NCI-H345 (cell line): ENCODE measurements at places on chromosomes 1 and 21.
A peak's percentile ranks its signal among the peaks of the same experiment; 100 is the strongest.

DNA sequence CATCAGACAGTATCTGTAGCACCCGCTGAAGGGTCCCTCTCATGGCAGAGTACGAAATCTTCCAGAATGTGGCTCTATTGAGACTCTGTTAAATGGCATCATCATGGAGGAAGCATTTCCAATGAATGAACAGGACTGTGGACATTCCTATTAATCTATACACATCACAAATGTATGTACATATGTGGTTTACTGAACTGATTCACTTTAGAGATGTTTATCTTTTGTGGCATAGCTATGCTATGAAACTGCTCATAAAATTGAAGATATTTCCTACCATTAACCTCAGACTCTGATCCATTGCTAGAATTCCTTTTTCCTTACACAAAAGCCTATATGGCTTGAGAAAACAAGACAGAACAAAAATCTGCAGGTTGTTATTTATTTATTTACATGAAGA is 259.6 kb upstream of the RRP15 start:
- no peak for DNase-seq

- no peak for DNase-seq
Observed at GRCh38 chr1:228349701-228350171, 56.9 kb downstream of the TRIM11 start.

GRCh38 chr1:64790832-64791487 is 46.1 kb downstream of the RAVER2 start:
- DNase-seq = no peak

- peak; percentile 11 for DNase-seq
Observed at GRCh38 chr1:51238034-51238403, 1.9 kb downstream of the RNF11 start.

DNA sequence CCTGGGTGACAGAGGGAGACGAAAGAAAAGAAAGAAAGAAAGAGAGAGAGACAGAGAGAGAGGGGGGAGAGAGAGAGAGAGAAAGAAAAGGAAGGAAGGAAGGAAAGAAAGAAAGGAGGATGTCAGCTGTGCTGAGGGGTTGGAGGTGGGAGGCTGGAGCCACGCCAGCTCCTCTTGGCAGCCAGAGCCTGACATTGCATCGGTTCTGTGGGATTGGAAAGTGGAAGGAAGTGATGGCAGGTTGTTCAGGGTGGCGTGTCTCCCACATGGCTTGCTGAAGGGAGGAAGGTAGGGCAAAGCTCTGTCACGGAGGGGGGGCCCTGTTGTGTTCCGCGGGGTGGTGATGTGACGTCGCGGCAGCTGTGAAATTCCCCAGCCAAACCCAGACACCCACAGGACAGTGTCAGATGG is 30.7 kb downstream of the EIF2D start:
- DNase-seq = no peak

- DNase-seq = no peak
Observed at GRCh38 chr1:68107771-68108170, 57.3 kb upstream of the DIRAS3 start.

DNA sequence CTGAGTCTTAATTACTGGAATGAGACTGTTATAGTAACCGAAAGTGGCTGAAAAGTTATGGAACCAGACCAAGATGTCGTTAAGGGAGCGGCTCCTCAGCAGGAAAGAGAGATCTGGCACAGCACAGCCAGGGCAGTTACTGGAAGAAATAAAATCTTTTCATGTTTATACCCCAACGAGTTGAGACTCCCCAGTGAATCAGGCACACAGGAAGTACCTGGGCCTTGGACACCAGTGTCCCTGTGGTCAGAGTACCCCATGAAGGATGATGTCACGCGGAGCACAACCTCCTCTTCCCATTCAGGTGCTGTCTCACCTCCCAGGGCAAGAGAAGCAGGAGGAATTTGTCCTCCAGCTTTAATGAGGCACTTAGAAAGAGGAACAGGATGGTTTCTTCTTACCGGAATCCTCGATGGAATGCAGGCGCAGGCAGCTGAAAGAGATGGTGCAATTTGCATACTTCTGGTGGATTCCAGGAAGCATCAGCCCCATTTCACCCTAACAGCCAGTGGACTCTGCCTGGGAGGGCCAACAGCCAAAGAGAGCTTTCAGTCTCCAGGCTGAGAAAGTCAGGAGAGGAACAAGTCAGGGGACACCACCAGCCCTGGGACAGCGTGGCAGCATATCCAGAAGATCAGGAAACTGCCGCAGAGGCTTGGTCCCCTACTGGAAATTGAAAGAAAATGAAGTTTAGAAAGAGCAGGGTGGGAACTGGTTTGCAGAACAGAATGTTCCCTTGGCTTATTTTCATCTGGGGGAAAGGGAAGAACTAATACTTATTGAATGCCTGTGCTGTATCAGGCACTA is 35.9 kb upstream of the CTTNBP2NL start:
- DNase-seq = no peak

DNA sequence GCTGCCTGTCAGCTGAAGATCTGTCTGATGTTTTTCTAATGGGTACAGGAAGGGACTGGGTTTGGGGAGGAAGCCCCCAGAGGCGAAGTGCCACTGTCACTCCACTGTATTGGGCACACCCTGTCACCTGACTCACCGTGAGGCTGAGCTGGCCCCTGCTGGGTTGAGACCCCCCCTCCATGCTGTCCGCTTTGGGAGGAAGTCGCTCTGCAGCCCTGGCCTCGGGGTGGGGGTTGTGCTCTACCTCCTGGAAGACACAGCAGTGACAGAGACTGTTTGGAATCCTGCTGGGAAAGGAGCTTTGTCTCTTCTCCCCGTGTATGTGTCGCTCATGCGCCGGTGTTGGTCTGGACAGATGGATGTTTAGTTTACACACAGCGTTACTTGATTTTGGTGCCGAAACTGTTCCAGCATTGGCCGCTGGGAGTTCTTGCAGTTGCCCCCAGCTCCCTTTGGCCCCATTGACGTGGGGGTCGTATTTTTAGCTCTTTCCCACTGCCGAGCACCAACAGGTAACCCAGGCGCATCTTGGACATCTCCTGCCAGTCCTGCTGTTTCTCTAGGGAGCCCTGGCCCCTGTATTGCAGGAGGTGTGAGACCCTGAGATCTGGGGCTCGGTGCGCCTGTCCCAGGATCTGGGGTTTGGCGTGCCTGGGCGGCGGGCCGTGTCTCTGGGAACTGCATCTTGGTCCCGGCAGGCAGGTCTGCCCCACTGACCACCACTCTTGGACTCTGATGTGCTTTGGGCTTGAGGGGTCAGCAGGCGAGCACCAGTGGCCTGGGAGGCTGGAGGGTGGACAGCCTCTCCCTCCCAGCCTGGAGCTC is 30.3 kb downstream of the SLX9 start:
- no peak for DNase-seq

DNA sequence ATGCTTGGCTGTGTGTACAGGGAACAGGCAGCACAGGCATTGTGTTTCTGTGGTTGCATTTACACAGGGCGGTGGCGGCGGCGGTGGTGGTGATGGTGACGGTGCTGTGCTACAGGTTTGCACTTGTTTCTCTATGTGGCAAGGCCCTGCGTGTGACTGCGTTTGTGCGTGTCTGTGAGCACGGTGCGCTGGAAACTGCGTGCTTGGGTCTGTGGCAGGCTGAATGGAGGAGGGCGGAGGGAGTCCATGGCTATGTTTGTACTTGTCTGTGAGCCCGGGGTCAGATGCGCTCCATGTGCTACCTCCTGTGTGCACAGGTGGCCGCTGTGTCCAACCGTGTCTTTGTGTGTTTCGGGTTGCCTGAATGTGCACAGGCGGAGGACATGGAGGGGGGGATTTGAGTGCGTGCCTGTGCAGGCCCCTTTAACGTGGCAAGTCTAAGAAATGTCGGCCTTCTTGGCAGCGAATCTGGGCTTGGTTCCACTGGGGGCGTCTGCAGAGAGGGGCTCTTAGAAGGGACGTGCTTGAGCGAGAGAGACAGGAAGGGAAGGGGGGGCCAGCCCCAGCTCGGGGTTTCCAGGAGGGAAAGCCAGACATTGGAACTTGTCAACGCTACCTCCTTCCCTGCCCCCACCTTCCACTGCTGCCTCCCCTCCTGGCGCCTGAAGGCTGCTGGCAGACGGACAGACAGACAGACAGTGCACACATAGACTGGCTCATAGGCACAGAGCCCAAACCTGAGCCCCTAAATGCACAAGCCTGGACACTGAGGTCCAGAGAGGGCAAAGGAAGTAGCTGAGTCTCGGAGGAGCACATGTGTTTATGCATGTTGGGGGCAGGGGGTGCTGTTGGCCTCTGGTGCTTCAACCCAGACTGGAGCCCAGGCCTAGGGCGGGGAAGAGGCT is 32.7 kb upstream of the WASF2 start:
- DNase-seq = peak; percentile 73

DNA sequence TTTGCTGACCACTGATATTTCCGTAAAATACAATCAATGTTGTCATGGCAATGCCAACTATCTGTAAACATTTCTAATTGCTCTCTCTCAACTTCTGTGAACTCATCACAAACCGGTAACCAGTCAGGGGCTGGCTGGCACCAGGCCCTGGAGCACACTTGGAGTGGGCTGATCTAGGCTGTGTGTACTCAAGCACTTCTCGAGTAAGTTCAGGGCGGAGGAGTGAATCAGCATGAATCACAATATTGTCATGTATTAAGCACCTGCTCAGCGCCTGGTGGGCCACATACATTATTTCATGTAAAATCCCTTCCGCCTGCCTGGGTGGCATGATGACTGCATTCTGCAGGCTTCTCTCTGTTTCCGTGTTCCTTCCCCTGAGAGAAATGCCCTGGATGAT is 212.4 kb downstream of the FOXD2 start:
- DNase-seq = peak; percentile 95

- no peak for DNase-seq
Observed at GRCh38 chr1:34829250-34829649, 30.3 kb downstream of the SMIM12 start.

- DNase-seq = no peak
Observed at GRCh38 chr1:71657891-71658679, 577.2 kb upstream of the ZRANB2 start.

DNA sequence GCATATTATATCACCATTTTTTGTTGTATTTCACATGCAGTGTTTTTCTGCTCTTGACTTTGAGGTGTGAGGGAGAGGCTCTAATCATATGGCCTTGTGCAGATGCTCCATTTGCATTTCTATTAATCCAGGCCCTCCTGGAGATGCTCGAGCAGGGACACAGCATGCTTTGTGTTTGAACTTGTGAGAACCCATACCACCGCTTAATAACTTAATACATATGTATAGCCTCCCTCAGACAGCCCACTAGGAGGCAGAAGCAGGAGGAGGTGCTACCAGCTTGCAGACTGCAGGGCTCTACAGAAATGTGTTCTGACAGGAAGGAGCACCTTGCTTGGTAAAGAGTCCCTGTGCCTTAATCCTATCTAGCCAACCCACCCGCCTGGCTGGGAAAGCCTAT is 155.2 kb downstream of the BARHL2 start:
- DNase-seq = no peak

GRCh38 chr1:15709226-15709625 is 25.1 kb downstream of the PLEKHM2 start:
- DNase-seq = no peak

DNA sequence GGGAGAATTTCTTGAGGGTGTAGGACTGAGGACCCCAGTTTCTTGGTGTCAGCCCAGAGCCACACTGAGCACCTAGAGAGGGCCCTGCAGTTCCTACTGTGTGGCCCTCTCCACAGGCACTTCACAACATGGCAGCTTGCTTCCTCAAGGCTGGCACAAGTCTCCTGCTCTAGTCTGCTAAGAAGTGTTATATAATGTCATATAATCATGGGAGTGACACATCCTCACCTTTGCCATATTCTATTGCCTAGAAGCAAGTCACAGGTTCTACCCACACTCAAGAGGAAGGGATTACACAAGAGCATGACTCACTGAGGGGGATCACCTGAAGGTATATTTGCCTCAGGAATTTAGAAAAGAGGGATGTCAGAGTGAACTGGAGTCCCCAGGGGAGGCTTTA is 5.5 kb upstream of the SNX27 start:
- DNase-seq = no peak

DNA sequence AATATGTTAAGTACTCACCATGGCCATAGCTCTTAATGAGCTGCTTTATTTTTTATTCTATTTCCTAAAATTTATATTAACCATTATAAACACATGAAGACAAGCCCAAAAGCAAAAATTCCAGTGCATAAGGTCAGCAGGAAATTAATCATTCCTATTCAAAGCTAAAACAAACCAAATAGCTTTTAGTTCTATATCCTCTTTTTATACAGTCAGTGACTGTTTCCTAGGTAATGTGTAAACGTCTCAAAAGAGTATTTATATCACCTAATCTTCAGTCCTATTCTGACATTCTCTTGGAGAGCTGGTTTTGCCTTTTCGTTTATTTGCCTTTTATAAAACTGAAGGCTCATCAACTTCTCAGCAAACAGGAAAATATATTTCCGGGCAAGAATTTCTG is 4.2 kb downstream of the GOLPH3L start:
- no peak for DNase-seq

DNA sequence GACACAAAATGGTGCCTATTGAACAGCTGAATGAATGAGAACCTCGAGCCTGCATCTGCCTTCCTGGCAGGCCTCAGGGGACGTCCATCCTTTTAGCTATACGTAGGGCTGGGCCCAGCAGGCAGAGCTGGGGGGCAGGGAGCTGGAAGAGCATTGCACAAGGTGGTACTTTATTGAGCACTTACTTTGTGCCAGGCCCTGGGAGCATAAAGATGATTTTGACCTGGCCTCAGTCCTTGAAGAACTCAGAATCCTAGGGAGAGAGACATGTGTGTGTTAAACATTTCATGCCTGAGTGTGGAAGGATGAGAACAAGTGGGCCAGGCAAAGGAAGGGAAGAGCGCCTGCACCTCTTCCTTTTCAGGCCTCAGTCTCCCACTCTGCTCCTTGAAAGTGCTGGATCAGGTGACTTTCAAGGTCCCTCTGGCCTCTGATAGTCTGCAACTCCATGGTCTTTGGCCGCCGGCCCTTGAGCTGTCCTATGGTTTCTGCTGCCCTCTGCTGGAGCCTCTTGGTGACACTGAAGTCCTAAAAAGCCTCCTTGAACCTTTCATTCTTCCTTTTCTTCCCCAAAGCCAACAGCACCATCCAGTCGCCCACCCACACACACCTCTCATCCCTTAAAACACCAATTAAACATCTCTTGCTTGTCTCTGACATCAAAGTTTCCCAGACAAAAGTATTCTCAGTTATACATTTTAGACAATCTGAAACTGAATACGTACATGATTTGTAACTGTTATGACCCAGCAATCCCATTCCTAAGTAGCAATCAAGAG is 3.5 kb upstream of the PEAR1 start:
- DNase-seq = peak; percentile 46
